GM06990 (cell line): ENCODE measurements at places on chromosomes 12 and 14.

DNA sequence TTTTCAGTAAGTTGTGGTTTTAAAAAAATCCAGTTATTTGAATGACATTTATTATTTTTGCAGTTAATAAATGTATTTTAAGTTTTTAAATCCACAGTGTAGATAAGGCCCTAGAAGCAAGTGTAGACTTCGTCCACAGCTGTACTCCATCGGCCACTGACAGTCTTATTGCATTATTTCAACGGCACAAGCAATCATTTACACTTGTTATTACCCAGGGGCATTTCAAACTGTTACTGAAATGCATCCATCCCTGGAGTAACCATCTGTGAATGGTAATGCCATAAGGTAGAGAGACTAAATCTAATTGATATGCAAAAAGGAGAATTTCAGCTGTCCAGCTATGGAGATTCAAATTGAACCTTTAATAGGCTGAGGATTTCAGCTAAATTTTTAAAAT, 48.4 kb downstream of the BICD1 start:
- no peak for DNase-seq

DNA sequence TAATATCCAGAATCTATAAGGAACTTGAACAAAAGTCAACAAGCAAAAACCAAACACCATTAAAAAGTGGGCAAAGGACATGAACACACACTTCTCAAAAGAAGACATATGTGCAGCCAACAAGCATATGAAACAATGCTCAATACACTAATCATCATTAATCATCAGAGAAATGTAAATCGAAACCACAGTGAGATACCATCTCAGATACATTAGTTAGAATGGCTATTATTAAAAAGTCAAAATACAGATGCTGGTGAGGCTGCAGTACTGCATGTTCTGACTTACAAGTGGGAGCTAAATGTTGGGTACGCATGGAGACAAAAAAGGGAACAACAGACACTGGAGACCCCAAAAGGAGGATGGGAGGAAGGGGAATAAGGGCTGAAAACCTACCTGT, 67.1 kb downstream of the BLTP3B start:
- DNase-seq, result no peak

DNA sequence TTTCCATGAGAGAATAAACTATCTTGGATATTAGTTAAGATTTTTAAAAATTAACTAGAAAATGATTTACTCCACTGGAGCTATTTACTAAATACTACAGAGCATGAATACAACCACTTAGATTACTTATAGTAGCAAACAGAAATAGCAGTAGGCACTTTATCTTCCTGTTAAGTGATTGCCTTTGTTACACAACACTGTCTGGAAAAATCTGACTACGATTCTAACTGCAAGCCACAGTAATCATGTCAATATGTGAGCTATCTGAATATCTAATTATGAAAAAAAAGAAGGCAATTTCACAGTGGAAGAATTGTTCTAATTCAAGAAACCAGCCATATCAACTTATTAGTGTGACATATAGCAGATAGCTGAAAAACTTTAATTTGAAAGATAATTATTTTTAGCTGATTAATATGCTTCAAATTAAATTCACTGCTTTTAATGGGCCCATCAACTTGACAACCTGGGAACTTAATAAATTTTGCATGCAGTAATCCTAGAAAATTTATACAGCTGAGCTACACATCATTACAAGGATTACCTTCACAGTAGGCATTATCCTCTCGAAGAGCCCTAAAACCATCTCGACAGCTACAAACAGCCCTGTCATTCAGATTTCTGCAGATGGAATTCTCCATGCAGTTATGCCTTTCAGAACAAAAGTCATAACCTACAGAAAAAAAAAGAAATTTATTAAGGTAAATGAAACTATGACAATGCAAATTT, 172.8 kb downstream of the NELL2 start:
- DNase-seq, result no peak

DNA sequence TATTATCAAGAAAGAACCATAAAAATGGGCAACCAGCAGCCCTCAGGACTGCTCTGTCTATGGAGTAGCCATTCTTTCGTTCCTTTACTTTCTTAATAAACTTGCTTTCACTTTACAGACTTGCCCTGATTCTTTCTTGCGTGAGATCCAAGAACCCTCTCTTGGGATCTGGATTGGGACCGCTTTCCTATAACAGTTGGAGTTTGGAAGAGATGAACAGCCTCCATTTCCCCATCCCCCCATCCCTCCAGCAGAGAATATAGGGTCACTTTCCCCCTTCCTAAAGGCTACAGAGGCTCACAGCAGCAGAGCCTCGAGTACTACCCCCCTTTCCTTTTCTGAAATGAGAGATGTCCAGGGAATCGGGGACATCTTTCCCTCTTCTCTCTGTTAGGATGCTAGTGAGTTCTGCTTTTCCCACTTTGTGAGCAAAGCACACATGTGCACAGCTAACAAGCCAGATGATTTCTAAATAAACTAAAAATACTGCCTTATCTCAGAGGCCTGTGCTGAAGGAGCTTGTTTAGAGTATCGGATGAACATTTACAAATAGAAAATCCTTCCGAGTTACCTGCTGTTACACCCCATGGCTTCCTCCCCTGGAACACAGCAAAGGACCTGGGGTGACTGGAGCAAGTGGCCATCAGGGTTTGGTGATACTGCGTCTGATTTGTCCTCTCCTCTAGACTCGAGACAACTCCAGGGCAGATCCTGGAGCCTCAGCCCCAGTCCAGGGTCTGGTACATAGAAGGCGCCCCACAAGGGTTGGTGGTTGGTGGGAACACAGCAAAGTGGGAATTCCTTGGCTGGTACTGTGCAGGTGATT, 144.2 kb downstream of the SLC38A6 start:
- DNase-seq, result no peak

DNA sequence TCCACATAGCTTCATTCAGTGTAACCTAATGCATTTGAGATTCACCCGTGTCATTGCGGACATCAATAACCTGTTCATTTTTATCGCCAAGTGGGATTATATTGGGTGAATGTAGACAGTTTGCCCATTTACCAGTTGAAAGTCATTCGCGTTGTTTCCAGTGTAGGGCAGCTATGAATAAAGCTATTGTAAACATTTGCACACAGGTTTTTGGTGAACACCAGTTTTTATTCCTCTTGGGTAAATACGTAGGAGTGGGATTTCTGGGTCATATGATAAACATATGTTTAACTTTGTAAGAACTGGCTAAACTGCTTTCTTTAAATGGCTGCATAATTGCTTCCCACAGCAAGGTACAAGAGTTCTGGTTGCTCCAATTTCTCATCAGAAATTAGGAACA, 33.6 kb downstream of the C14orf132 start:
- no peak for DNase-seq

DNA sequence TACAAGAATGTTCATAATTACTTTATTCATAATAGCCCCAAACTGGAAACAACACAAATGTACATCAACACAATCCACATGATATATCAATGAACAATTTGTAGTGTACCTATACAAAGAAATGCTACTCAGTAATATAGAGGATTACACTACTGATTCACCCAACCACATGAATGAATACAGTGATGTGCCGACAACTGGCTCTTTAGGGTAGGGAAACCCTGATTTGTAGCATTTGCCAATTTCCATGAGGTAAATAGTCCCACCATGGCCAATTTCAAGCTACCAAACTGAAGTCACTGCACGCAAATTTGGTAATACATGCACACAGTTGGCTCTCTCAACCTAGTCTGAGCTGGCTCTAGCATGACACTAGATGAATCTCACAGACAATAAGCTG, 190.4 kb upstream of the KRR1 start:
- no peak for DNase-seq

GRCh38 chr12:47393403-47393790, 312.4 kb downstream of the RPAP3 start:
- no peak for DNase-seq

- DNase-seq, result no peak
Observed at GRCh38 chr12:50984586-50985298, 32.4 kb downstream of the HIGD1C start.
